ENCODE measurements at places on chromosomes 16 and 17.

- DNase-seq: no peak
These were observed 22.7 kb downstream of the SLC6A4 start for GRCh38 chr17:30212750-30213149.

- no peak for DNase-seq
These were observed 298.2 kb upstream of the C16orf82 start for GRCh38 chr16:26768385-26769010.

GRCh38 chr17:74361230-74362068 lies at the start of gene BTBD17:
BTBD17 (minus strand) TSS chr17:74361868; CDS start chr17:74361819, 49 bp downstream.
- DNase-seq: no peak

DNA sequence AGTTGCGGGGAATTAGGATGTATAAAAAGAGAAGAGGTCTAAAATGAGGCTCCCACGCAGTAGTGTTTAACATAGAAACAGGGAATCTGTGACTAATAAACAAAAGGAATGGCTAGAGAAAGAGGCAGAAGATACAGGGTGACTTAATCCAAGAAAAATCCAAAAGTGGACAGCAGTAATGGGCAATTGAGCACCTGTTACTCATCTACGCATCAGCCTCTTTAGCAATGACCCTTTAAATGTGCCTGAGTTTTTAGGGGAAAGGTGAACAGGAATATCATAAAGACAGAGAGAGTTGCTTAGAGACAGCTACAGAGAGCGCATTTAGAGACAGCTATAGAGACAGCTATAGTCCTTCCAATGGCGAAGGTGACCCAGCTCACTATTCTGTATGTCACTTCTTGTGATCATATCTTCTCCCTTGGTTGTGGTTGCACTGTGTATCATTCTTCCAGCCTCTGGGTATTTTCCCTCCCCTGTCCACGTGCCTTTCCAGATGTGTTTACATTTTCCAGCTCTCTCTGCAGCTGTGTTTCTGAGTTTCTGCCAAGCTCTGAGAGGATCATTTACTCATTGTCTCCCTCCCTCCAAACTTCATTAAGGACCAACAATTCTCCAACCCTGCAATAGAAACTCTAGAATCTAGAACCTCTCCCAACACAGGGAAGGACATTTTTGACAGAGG lies 61.5 kb downstream of the MYOCD start:
- no peak for DNase-seq

GRCh38 chr17:75755205-75755901 lies 9.6 kb downstream of the GALK1 start:
- DNase-seq: no peak
